Activated CD8-positive, alpha-beta memory T cell treated with anti-CD3 and anti-CD28 coated beads for 4 hours (primary cell): ENCODE measurements at places on chromosomes 12 and 14.

GRCh38 chr12:172732-173161, 41.2 kb downstream of the SLC6A12 start:
- DNase-seq = no peak

- DNase-seq = no peak
Measured at GRCh38 chr14:22540293-22540692, 48.7 kb downstream of the DAD1 start.

DNA sequence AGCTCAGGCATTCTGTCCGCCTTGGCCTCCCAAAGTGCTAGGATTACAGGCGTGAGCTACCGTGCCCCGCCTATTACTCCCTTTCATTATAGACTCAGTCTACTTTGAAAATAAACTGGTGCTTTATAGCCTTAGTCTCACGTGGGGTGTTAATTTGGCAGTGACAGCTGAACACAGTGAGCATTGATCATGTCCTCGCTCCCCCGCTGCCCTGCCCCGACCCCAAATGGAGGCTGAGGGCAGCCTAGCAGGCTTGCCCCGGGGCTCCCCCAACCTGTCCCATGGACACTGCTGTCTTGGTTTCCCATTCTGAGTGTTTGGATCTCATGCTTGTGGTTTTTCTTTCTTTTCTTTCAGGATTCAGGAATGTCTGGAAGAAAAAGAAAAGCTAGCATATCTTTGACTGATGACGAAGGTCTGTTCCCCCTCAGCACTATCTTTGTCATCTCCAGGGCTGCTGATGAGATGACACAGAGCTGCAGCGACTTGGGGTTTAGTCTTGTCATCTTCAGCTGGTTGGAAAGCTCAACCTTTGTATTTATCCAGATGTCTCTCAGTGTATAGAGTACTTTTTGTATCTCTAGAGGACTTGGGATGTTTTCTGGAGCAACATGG, 42.2 kb downstream of the EP400 start:
- no peak for DNase-seq

GRCh38 chr12:19177754-19178153, 48.2 kb downstream of the PLEKHA5 start:
- DNase-seq = no peak

GRCh38 chr12:24748326-24748725, 200.6 kb downstream of the BCAT1 start:
- DNase-seq = no peak

DNA sequence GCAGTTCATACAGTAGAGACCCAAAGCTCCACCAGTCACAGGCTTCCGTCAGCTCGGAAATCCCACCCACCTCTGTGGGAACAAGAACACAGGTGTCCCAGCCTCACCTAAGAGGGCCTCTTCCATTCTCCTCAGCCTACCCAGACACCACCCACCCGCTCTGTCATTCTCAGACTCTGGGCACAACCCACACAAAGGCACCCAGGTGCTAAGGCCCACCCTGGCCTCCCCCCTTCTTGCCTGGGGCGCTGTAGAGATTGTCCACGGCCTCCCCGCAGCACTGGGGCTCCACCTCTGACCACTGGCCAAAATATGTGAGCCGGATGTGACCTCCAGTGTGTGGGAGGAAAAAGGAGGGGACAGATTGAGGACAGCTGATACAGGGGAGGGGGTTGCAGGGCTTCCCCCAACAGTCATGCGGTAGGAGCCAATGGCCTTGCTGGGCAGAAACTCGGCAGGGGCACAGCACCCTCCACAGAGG, 14.2 kb downstream of the RPS6KL1 start:
- no peak for DNase-seq

DNA sequence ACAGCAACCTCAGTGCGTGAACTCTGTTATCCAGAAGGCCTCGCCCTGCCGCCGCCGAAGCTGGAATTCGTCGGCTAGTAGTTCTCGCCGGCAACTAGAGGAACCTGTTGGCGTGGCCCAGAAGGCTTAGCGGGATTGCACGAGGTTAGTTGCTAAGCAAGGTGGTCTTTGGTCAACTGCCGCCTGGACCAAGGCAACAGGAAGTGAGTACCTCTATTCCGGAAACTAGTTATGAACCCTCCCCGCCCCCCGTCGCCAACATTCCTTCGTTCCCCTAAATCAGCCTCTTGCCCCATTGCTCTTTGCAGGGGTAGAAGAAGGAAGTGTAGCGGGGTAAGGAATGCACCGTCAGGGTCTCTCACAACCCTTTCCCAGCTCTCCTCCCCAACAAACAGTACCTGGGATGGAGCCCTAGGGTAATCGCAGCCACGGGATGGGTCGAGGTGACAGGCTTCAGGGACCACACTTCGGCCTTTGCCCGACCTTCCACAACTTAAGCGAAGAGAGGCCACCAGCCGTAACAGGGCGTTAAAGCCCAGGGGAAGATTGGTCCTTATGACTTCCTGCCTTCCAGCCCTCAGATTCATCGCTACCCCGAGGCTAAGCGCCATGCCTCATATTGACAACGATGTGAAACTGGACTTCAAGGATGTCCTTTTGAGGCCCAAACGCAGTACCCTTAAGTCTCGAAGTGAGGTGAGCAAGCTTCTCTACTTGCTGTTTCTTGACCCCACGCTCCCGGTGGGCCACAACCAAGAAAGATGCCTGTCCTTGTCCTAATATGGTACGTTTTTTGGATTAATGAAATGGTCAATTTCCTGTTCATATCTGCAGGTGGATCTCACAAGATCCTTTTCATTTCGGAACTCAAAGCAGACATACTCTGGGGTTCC, at the start of gene GMPR2:
Gene GMPR2, plus strand, starts transcription at position 285 of the 893 bp plus-strand sequence. Its CDS starts 325 bp downstream, at position 610.
- no peak for DNase-seq

DNA sequence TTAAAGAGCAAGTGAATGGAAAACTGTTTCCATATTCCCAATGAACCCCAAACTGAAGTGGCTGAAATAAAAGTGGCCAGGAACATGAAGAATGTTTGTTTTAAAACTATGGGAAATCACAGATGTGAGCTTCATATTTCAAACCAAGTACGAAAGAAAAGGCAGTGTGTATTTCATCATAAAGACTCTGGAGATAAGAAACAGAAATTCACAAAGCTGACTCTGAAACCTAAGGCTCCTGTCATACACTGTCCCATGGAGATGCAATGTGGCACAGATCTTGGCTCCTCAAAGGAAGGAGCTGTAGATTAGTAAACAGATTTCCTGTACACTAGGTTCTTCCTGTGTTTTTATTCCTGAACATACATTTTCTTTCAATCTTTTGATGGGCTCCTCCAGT, 304.4 kb downstream of the MED13L start:
- DNase-seq = no peak

DNA sequence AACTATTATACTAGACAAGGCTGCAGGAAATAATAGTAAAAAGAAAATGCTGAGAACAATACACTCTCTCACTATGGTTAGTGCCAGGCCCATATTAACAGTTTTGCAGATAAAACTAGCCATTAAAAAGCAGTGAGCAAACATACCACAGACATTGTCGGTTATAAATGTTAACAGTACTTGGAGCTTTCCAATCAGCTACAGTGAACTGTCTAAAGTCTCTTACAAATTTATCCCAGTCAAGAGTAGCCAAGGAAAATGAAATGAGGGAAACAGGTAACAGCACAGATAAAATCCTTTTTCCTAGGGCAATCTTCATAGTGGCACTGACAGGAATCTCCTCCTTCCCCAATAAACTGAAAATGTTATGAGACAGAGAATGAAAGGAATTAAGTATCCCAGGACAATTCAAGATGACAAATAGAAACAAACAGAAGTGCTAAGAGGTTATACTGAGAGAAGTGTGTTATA, 30.8 kb downstream of the PAWR start:
- DNase-seq = no peak

DNA sequence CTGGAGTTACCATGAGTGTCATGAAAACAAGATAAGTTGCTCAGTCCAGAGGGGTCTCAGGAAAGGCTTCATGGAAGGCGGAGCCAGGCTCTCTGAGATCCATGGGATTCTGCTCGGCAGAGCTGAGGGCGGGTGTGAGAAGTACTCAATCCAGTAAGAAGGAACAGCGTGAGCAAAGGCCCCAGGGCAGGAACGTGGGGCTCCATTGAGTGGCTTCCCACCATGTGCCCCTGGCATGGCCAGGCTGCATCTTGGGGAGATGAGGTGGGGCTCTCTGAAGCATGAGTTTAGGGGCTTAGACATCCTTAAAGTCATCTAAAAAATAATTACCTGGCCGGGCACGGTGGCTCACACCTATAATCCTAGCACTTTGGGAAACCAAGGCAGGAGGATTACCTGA, 58.0 kb downstream of the ARL6IP4 start:
- no peak for DNase-seq

GRCh38 chr14:60502541-60502940, 6.4 kb upstream of the SIX6 start:
- DNase-seq = no peak

- no peak for DNase-seq
Measured at GRCh38 chr12:45697371-45697770, 32.1 kb upstream of the ARID2 start.
